ENCODE measurements at places on chromosomes 2 and 18.

- peak; percentile 42 for DNase-seq
Measured at GRCh38 chr2:170716851-170717598, 1.9 kb downstream of the SP5 start.

DNA sequence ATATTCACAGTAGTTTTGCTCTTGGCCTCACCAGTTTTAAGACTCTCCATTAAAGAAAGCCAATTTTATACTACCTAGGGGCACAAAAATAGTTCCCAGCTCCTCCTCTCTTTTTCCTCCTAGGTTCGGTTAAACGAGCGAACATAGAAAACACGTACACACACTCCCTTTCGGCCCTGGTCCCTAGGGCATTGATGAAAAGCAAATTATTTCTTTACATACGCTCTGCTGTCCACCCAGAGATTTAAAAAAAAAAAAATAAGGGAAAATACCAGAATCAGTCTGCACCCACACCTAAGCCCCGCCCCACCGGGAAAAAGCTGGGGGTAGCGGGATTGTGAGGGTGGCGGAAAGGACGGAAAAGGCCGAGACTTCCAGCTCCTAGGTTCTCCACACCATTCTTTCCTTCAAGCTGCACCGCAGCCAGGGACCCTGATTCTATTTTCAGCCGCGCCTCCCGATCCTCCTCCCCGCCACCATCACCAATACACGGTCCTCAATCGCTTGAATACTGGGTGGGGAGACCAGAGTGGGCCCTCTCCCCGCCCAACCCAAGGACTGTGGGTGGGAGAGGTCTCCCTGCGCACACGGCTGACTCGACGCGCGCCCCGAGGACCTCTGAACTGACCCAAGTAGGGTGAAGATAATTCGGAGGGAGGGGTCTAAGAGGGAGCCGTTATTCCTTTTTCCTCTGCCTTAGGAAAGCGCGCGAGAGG, 769 bp downstream of the ATF2 start:
- no peak for DNase-seq

DNA sequence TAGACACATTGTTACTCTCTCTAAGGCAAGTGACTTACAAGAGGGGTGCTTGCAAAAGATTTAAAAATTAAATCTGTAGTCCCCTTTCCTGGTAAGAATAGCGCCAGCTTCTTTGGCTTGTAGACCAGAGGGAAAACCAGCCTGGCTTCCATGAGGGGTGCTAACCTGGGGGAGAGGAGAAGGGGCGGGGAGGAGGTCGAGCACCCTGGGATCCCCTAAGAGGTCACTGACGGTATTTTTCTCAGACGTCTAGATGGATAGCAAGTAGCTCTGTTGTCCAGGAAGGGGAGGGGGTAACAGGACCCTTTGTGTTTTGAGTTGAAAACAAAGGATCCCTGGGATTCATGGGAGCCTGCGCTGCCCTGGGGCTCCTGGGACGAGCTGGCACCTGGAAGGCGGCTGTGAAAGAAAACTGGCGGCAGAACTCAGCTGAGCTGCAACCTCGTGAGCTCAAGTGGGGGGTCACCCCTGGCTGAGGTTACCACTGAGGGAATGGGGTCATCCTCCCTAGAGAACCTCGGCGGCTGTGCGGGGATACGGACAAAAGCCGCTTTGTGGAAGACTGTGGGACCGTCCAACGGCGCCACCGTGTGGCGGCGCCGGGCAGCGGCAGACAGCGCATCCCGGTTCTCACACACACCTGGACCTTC, 37.8 kb upstream of the MRPL19 start:
- DNase-seq = peak; percentile 72

DNA sequence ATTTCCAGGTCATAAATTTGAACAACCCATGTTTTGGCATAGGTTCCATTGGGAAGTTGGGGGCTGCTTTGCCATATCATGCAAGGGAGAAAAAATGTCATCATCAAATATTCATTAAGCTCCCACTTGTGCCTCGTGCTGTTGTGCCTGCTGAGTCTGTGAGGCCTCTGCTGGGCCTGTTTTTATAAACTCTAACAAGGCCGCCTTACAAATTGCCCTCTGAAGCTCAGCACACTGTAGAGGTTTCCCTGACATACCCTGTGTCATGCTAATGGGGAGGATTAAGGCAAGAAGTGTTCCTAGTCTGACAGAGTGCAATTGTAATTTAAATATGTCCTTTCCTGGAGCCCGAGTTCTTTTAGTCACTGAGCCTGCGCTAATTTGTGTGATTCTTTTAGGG, 17.6 kb downstream of the OSBPL6 start:
- no peak for DNase-seq

- DNase-seq = no peak
Measured at GRCh38 chr18:25727281-25727985, 363.0 kb downstream of the SS18 start.

DNA sequence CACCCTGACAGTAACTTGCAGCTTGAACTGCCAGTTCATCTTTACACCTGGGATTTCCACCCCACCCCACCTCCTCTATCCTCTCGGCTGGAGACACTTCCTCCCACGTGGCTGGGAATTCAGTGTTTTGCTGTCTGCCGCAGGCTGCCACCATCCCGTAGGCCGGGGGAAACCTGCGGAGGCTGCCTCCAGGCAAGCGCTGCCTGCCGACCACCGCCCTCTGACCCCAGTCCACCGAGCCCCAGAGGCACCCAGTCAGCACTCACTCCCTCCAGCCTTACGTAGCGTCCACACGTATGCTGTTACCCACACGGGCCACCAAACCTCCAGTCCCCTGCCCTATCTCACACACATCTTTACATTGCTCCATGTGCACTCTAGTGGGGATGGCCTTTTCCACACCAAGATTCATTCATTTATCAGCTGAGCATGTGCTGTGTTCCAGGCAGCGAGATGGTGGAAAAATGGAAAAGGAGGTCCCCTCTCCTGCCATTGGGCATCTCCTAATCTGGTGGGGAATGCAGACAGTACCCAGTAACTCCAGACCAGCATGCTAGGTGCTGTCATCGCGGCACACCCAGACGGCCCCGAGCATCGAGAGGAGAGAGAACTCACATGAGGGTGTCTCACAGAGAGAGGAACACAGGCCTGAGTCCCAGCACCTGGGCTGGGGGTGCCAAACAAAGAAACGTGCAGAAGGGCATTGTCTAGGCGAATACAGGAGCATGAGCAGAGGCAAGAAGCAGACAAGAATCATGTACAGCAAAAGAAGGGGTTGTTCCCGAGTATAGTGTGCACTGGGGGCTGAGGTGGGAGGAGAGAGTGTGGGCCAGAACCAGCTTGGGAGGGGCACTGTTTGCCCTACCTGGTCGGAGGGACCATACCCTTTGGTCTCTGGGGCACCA, 166.9 kb downstream of the SMAD7 start:
- no peak for DNase-seq

DNA sequence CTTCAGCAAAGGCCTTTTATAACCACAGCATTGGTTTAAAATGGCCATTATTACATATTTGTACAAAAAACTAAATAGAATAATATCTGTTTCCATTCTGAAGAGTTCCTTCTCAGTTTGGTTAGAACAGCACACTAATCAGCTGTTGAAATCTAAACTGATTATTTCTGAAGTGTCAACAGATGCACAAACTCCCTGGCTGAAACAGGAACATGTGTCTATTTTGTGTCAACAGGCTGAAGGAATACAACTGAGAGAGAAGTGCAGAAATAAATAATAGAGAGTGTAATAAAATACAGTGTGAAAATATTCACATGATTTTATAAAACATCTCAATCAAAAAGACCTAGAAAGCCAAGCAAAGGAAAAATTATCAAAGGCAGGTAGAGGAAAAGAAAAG, 29.7 kb downstream of the IKZF2 start:
- peak; percentile 51 for DNase-seq

DNA sequence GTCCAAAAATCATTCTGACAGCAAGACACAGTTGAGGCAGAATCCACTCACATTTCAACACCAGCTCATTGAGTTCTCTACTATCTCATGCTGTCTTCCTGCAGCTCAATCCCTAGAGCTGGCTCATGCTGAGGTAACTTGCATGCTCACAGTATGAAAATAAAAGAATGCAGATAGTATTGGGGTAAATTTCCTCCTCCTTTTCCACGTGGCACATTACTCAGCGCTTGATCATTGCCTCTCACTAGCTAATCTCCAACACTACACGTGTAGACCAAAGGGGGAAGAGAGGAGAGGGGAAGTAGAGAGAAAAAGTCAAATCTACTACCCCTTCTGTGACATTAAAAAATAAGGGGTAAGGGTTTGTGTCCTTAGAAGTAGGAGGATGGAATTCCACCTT, 300.6 kb downstream of the AFF3 start:
- no peak for DNase-seq

GRCh38 chr18:9643549-9643948, 29.2 kb upstream of the PPP4R1 start:
- no peak for DNase-seq

- no peak for DNase-seq
Measured at GRCh38 chr2:168029071-168029470, 218.3 kb downstream of the STK39 start.

GRCh38 chr18:46174342-46175041, 70.3 kb downstream of the HAUS1 start:
- DNase-seq = peak; percentile 33

DNA sequence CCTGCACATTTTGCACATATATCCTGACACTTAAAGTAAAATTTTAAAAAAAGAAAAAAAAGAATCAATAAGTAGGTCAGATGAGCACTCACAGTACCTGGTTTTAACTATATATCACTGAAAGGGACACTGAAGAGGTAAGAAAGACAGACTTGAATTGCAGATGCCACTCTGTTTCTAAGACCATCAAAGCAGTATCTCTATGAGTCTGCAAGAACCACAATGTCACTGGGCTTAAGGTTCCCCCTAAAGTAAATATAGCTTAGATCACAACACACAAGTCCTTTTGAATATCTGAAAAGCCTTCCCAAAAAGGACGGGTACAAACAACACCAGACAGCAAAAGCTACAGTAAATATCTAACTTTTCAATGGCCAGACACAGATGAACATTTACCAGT, 57.6 kb downstream of the CYTIP start:
- DNase-seq = no peak

- peak; percentile 4 for DNase-seq
Measured at GRCh38 chr2:67260343-67261277, 136.5 kb upstream of the ETAA1 start.

DNA sequence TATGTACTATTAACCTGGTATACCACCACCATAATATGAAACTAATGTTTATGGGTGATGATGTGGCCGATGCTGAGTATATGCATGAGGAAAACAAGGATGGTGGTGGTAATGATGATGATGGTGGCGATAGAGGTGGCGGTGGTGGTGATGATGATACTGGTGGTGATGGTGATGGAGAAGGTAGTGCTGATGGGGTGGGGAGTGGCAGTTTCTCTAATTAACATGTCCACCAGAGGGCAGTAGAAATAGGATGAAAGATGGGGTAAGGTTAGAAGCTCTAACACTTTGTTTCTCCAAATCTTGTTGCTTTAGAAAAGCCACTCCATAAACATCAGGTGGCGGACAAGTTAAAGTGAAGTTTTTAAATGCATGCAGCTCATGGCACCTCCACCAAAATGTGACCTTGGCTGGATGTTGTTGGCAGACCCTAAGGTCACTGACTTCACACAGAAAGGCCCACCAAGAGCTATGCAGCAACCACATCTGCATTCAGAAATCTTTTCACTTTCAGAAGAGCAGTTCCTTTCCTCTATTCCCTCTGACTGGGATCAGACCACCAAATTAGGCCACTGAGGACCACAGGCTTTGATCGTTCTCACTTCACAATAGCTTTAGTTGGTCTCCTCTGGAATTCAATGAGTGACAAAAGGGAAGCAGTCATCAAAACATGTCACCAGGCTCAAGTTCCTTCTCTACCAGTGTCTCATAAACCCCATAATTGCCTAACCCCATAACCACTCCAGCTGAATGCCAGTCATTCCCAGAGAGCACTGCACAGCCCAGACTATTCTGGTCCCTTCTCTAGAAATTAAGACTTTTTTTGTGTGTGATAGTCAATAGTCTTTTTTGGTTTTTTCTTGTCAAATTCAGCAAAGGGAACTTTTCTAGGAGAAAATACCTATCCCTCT, 7.5 kb upstream of the BCL11A start:
- no peak for DNase-seq

GRCh38 chr2:226073496-226074160, 674.1 kb downstream of the NYAP2 start:
- no peak for DNase-seq

DNA sequence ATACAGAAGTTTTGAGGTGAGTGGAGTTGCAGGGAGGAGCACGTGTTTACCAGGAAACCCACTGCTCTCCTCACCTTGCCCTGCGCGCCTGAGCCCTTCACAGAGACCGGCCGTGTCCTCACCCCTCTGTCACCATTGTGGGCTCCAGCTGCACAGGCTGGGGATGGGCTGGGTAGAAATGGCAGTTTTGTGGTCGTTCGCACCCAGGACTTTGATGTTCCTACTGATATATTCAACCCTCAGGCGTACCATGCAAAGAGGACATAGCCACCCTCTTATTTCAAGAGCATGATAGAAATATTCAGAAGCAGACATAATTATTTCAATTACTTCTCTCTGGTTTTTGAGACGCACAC, 78.2 kb downstream of the GBX2 start:
- no peak for DNase-seq

GRCh38 chr2:177826897-177827296, 245.7 kb downstream of the PDE11A start:
- DNase-seq = no peak

GRCh38 chr2:224871813-224872212, 155.6 kb upstream of the CCDC195 start:
- DNase-seq = no peak

DNA sequence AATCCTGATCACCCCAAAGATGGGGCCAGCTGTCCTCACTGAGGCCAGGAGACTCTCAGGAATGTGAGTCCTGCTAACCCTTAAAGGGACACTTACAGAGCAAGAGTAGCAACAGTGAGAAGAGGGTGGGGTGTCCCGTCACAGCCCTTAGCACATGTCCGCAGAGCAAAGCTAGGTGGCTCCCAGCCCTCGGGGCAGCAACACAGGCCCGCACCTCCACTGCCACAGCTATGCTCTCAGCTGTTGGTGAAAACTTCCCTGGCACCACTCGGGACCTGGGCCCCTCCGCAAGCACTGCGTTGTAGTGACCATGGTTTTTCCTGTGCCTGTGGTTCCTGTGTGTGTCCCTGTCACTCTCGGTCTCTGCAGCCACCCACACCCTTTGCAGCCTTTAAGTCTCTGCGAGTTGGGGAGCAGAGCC, 76.4 kb upstream of the UXS1 start:
- no peak for DNase-seq

- no peak for DNase-seq
Measured at GRCh38 chr18:14921031-14921430, 173.1 kb downstream of the ANKRD30B start.

- no peak for DNase-seq
Measured at GRCh38 chr2:58539973-58540372, 298.8 kb upstream of the FANCL start.
